ENCODE measurements at places on chromosomes 7 and 10.

DNA sequence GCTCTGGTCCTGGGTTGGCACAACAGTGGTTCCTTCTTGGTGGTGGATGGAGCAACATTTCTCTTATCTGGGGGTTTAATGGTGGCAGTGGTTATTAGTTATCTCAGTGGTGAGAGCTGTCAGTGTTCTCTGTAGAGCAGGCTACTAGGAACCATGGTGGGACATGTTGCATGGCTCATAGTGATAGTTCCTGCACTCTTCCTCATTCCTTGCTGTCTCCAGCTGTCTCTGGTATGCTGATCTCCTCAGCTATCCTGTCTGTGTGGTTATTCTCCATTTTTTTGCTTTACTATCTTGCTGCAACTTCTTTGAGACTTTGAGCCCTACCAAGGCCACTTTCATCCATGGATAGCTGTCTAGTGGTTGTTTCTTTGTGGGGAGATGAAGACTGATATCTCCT, 44.0 kb downstream of the CCDC7 start:
- no peak for DNase-seq

DNA sequence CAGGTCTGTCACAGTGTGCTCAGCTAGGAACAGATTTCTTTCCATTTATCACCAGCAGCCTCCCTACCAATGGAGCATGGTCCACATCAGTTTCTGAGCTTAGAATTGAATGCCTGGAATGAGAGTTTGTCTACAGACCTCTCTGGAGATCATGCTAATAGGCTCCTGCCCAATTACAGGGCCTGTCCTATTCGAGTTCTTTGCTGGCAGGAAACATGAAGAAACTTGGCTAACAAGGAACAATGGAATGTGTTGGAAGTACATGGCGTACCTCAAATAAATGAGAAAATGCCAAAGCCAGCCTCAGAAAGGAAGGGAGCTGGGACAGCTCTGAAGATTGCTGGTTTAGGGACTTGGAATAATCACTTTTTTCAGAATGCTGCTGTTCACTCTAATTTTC, 186.0 kb upstream of the AKR1E2 start:
- peak; percentile 16 for DNase-seq

GRCh38 chr10:118207470-118208007, 134.6 kb downstream of the FAM204A start:
- no peak for DNase-seq

DNA sequence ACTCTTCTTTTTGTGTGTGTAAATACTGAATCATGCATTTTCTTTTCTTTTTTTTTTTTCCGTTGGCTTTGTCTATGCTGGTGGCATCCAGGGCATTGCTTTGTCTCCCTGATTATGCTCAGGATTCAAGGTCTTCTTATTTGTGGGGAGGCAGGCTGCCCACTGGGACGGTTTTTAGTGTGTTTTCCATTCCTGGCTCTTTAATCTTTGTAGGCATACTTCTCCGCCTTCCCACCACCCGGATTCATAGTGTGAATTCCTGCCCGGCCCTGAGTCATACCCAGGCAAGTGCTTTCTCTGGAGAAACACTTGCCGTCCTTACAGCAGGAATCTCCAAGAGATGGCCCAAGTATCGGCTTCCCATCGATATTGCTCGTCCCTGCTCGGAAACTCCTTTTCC, 5.2 kb downstream of the ZNF655 start:
- DNase-seq, result no peak

- DNase-seq, result no peak
Observed at GRCh38 chr7:96910486-96910885, 94.9 kb upstream of the DLX6 start.

GRCh38 chr7:135168001-135168400, 2.5 kb downstream of the CYREN start:
- DNase-seq, result no peak

DNA sequence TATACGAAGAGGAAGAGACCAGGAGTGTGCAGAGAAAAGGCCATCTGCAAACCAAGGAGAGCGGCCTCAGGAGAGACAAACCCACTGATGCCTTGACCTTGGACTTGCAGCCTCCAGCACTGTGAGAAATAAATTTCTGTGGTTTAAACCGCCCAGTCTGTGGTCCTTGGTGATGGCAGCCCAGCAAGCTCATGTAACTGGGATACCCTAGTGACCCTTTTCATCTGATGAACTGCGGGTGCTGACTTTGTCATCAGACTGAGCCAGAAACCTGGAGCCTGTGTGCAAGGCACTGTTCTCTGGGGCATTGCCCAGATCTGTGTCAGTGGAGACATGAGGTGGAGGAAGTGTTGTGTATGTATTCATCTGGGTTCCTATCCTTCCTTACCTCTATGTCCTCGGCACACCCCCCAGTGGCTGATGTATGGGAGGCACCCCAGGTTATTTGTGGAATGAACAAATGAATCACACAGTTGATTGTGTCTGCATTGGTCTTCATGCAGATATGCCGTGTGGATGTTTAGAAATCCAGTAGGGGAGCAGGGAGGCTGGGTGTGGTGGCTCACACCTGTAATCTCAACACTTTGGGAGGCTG, 64.5 kb upstream of the BTBD16 start:
- DNase-seq, result no peak

DNA sequence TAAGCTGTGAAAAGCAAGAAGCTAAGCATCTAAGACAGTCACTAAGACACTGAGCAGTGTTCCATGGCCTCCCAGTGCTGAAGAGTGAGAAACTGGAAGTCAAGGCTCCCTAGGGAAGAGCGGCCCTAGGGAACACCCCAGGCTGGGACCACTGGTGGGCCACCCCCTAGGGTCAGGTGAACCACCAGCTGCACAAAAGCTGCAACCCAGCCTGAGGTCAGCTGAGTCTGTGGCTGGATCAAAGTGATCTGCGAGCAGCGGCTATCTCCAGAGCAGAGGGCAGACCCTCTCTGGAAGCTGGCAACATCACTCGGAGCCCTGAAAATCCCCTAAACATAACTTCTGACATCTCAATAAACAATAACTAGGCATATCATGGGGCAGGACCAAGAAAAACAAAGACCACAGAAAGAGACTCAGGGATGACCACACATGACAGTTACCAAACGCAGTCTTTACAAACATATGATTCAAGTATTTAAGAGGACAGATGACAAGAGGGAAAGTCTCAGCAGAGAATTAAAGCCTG, 125.8 kb downstream of the DLG5 start:
- DNase-seq, result no peak

DNA sequence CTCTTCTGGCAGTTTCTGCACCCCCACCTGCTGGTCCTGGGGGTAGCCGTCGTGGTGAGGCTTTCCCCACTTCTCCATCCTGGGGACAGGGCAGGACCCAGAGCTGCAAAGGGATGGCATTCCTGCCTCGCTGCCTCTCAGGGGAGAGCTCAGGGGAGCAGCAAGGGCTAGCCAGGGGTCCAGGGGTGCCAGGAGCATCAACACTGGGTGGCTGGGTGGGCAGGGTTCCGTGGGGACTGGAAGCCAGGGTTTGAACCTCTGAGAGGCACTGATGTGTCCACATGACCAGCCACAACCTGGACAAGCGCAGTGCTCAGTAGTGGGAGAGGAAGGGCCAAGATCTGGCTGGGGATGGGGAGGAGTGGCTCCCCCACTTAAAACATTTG, 5.6 kb downstream of the ABCB8 start:
- DNase-seq, result no peak

DNA sequence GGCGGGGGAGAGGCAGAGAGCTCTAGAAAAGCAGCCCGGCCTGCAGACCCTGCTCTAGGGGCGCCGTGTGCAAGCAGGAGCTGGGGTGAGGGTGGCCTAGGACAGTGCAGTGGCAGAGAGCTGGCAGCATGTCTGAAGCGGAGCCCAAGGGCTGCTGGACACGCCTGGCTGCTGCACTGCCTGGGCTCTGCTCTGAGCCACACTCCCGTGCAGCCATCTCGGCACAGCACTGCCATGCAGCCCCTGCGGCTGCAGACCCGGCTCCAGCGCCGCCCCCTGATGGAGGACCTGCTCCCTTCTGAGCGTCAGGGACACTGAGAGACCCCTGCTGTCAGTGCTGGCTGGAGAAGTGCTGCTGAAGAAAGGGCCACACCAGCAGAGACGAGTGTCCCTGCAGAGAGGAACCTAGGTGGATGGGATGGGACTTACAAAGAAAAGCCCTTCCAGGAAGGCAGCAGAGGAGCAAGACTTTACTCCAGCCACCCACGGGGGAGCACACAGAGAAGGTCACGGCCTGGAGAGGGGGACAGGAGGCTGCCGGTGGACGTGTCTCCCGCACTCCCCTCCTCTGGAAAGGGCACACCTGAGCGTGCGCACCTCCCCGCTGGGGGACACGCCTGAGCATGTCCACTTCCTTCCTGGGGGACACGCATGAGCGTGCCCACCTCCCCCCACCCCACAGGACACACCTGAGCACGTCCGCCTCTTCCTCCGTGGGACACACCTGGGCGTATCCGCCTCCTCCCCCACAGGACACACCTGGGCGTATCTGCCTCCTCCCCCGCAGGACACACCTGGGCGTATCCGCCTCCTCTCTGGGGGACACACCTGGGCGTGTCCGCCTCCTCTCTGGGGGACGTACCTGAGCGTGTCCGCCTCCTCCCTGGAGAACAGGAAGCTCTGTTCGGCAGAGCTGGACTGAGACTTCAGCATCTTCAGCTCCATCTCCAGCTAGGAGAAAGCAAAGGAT, 252.9 kb downstream of the MAD1L1 start:
- no peak for DNase-seq

DNA sequence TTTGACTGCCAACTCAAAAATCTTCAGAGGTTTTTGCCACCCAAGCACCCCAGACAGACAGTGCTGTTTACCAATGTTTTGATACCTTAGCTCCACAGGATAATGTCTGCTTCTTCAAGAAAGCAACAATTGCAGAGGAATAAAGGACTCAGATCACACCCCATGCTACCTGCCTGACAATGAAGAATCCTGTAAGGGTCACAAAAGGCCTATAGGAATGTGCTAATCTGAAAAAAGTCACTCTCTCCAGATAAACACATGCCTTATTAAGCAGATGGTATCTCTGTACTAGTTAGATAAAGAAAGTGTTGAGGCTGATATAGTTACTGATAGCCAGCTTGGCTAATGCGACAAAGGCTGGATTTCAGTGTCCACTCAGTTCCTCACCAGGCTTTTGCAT, 1076.7 kb upstream of the SORCS1 start:
- no peak for DNase-seq

DNA sequence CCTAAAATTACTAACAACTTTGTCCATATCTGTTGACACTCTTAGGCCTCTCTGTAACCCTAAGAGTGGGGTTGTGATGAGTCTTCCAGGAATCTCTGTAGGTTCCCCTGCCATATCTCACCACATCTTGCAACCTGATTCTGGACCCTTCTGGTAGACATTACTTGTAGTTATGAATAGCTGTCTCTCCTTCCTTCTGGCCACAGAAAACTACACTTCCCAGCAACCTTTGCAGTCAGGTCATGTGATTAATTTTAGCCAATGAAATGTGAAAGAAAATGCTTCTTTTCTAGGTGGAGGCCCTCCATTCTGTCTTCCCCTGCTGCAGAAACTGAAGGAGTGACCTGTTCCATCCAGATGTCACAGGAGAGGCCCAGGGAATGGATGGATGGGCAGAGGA, 147.6 kb upstream of the AOAH start:
- no peak for DNase-seq

DNA sequence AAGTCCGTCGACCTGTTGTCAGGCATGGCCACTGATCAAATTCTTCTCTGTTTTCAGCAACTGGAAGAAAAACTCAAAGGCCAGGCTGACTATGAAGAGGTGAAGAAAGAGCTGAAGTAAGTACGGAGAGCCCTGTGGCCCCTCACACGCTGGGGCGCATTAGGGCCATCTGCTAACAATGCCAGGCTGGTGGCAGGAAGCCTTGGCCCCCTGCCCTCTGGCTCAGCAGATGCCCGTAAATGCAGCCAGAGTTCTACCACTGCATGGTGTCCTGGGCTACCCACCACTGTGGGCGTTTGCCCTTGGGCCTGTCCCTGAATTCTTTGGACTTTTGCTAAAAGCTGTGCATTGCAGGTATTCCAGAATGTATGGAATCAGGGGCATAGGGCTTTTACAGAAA, 96.9 kb upstream of the SH2B2 start:
- no peak for DNase-seq

DNA sequence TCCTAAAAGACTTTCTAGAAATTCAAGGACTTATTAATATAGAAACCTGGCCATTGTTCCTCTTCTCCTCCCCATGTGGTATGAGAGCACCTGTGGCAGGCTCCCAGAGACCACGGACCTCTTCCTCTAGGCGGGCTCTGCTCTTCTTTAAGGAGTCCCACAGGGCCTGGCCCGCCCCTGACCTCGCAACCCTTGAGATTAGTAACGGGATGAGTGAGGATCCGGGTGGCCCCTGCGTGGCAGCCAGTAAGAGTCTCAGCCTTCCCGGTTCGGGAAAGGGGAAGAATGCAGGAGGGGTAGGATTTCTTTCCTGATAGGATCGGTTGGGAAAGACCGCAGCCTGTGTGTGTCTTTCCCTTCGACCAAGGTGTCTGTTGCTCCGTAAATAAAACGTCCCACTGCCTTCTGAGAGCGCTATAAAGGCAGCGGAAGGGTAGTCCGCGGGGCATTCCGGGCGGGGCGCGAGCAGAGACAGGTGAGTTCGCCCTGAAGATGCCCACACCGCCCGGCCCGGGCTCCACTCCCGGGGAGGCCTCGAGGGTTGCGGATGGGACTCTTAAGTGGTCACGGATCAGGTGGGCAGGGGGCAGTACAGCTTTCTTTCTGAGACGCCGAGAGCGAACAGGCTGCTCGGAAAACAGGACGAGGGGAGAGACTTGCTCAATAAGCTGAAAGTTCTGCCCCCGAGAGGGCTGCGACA, at the start of gene SLC26A4:
TSS of gene SLC26A4 (plus strand) at position 448 of the 700 bp plus-strand sequence. CDS start 814 bp downstream, outside the sequence.
- DNase-seq, result no peak

DNA sequence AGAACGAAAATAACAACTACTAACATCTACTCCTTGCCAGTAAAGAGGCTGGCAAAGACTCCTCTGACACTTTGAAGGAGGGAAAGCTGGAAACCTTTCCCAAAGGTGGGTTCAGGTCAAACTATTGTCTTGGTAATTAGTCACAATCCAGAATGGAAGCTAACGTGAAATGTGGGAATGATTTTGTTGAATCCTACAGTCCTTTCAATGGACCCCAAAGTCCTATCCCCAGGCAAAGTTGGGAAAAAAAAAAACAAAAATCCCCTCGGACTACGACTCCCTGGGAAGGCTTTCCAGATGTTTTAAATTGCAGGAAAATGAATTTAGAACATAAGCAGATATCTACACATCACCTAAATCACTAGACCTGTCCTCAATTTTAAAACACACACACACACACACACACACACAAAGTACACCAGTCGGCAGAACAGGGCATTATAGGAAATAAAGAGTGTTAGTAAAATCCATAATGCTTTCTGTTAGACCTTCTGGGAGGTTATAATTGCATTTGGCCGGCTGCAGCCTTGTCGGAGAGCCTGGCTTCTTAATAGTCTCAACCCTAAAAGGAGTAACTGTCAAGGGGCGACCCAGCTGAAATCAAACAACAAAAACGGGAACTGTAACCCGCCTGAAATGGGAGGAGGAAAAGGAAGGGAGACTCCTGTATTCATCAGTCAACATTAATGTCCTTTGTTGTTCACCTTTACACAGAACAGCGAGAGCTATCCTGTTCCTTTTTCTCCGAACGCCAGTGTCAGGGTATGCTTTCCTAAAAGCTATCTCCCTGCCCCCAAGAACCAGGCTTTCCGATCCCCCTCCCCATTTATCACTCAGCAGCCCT, 1.5 kb downstream of the DOCK4 start:
- DNase-seq, result peak; percentile 65

- DNase-seq, result peak; percentile 52
Observed at GRCh38 chr7:132580717-132581285, 4.5 kb upstream of the PLXNA4 start.

GRCh38 chr10:79274279-79275104, 72.8 kb upstream of the PPIF start:
- peak; percentile 96 for DNase-seq
